ENCODE measurements at places on chromosomes 16 and 17.

DNA sequence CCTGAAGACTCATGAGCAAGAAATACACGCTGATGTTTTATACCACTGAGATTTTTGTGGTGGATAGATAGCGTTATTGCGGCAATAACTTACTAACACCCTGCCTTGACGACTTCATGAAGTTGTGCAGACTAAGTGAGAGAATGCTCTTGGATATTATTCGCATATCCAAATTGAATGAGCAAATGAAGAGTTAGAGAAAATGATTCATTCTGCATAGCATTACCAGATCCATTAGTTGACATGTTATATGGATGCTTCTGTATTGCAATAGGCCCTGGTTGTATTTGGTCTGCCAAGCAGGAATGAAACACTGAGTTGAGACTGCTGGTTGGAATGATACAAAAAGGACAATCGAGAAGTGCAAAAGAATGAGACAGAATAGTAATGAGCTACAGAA, 247.3 kb downstream of the CA10 start:
- no peak for DNase-seq

GRCh38 chr17:75769536-75769935, 4.5 kb upstream of the GALK1 start:
- DNase-seq, result no peak

DNA sequence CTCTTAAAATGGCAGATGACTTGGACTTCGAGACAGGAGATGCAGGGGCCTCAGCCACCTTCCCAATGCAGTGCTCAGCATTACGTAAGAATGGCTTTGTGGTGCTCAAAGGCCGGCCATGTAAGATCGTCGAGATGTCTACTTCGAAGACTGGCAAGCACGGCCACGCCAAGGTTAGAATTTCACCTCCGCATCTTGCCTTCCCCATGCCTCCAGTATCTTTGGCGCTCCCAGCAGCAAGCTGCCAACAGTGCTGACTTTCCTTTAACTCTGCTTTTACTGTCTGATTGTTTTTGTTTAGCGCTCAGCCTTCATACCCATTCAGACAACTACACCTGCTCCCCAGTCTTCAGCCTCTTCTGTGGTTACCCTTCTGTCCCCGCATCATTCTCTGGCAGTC, 2.2 kb downstream of the EIF5A start:
- no peak for DNase-seq

DNA sequence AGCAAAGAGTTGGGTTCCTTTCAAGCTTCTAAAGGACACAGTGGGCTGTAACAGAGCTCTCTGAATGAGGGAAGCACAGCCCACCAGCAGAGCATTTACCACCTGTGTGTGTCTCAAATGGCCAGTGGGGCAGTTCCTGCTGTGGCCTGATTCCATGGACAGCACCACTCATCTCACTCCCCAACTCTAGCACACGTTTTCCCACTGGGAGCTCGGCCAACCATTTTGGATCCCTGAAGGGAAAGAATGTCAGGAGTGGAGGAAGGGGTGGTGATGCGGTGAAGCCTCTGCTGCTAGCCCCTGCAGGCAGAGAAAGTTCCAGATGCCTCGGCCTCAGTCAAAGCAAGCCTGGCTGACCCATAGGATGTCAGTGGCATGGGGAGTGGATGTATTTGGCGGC, 86.6 kb downstream of the PLXDC1 start:
- DNase-seq, result no peak

All from activated T-cell treated with anti-CD3 and anti-CD28 coated beads for 1 hour (primary cell).